ENCODE measurements at places on chromosomes 6 and 20. TPM values are rescaled to one million over a fixed set of nuclear protein-coding genes. Genes with fewer than 3 reads are reported as not detected.
A peak's percentile ranks its signal among the peaks of the same experiment; 100 is the strongest.

DNA sequence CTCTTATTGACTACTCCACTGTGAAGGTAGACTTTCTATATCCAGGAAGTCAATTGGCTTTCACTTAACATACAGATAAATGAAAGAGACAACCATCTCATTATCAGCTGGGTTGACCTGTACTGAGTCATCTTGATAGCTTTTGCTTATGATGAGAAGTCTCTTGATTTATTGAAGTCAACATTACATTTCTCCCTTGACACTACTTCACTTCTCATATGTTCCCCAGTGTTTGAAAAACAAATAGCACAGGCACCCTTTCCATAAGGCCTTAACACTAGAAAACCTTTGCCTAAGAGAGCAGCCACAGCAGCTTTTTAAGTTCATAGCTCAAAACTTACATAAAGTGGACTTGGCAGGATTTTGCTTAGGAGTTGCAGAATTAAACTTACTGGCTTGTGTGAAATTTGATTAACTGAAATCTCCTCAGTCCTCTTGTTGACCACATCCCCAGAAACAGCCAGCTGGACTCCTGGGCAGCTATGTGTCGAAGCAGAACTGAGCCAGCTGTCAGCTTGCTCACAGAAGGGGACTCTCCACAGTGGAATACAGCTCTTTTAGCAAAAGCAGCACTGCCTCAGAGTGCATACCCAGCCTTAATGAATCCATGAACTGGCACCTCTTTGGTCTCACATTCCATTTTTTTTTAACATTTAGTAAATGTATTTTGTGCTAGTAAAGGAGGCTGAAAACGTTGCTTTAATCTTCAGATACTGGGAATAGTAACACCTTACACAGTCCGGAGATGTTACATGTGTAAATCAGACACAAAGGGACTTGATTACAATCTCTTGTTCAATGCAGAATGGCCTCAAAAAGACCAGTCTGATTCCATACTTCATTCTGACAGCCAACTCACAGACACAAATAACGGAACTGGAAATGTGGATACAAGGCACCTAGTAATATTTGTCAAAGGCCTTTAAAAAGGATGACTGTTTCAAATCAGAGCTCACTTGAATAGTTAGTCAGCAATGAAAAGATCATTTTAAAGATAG is 1532.7 kb downstream of the HACE1 start:
- no peak for DNase-seq

Gene PLAGL1
- polyA plus RNA-seq = 7.7 TPM

GRCh38 chr6:114195631-114196403 is 147.0 kb downstream of the HS3ST5 start:
- DNase-seq = no peak

DNA sequence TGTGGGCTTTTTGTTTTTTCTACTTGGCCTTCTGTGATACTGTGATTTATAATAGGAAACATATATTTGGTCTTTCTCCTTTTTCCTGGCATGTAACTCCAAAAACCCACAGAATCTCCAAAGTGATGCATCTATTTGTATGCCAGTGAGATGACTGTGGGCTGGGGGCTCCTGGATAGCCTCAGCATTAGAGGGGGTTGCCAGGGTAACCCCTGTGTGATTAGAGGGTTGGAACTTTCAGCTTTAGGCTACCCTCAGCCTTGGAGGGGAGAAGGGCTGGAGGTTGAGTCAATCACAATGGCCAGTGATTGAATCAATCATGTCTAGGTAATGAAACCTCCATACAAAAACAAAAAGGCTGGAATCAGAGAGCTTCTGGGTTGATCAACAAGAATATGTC is 10.6 kb upstream of the SFT2D1 start:
- no peak for DNase-seq

- no peak for DNase-seq
Observed at GRCh38 chr20:33909331-33909921, 84.3 kb upstream of the RALY start.

DNA sequence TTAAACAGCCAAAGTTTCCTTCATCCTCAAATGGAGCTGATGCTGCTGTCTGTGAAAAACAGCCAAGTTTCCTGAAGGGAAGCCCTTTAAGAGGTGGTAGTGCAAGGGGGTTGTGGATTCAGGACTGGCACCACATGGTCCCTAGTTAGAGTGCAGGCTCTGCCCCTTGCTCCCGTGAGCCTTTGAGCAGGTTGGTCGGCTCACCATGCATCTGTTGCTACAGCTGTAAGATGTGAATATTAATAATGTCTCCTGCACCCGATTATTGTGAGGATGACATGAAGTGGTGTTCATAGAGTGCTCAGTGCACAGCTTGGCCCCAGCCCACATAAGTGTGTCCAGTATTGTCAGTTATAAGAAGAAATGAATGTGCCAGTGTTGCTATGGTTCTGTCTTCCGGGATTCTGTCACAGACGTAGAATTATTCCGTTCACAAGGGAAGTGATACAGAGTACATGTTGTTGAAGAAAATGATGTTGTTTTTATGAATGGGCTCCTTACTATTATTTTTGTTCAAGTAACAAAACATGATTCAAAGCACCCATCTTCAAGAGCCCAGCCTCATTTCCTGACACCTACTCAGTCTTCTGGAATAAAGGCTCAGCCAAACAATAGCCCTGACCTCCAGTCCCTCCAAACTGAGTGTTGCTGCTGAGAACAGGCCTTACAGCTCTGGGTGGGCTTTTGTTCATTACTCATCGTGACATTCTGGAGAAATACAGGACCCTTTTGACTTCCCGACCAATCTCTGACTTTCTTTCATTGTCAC is 2.9 kb upstream of the PKIG start:
- no peak for DNase-seq

DNA sequence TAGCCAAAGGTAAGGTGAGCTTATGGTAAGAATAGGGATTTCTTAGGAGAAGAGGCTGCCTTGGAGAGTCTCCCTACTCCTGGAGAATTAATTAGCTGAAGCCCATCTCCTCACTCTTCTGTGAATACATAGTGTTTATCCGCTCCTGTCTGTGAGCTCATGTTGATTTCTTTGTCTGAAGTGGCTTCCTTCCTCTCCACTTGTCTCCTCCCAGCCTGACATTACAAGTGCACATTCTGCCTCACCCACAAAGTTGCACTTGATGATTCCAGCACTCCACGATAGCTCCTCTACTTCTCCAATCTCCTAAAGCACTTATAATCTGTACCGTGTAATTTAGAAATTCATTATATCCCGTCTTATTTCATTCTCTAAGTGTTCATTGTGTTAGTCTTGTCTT is 287.2 kb downstream of the QKI start:
- no peak for DNase-seq

DNA sequence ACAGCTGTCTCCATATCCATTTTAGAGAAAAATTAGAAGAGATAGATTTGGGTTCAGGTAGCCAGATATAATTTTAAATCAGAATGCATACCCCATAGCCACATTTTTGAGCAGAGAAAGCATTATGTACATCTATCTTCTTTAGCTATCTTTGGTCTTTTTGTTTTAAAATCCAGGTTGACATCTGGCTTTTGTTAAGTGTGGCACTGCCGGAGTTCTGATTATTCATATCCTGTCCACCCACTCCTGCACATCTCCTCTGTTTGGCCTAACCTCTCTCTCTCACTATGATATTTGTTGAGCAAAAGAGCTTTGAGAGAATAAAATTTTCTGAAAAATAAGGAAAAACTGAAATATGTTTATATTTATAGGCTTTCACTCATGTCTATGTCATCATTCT is 189.7 kb downstream of the PACRG start:
- DNase-seq = no peak

- no peak for DNase-seq
Observed at GRCh38 chr6:151059612-151060095, 180.1 kb upstream of the AKAP12 start.

GRCh38 chr20:61166324-61166723 is 85.7 kb upstream of the CDH4 start:
- DNase-seq = no peak

Gene GPX5
- polyA plus RNA-seq = not detected

DNA sequence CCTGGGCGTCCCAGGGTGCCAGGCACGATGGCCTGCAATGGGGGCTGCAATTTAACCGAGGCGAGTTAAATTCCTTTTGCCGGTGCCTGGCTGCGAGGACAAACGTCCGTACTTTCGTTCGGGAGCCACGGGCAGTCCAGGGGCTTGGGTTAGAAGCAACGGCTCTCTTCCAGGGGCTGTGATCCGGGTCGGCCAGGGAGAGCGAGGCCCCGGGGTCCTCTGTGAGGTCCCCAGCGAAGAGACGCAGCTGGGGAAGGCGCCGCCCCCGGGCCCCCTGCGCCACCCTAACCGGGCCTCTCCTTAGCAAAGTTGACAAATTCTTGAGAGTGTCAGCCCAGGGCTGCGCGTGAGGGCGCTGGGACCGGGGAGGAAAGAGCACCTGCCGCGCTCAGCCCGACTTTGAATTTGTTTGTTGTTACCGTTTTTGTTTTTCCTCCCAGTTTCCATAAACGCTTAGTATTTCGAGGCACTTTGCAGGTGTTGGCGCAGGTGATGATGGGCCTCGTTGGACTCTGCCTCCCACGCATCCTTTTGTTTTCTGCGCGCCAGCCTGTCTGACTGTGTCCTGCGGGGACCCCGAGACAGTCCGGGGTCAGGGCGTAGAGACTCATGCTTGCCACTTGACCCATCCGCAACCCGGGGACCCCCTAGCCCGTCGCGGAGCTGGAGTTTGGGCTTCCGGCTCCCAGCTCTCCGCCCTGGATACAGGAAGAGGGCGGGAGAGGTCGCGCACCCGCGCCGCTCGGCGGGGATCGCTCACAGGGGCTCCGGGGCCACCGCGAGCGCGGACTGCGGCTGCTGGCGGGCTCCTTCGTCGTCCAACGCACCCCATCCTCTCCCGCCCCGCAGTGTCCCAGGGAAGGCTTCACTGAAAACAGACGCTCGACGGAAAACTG is 5.8 kb downstream of the OLIG3 start:
- DNase-seq = no peak

DNA sequence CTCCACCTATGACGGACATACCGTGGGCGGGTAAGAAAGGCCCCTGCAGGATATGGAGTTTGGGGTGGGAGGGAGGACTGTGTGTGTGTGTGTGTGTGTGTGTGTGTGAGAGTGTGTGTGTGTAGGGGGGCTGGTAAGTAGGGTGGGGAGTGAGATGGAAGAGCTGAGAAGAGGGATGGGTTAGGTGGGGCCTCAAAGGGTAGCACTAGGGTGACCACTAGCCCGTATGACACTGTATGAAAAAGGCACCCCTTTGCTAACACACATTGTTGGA is 7.1 kb downstream of the DDR1 start:
- DNase-seq = no peak

DNA sequence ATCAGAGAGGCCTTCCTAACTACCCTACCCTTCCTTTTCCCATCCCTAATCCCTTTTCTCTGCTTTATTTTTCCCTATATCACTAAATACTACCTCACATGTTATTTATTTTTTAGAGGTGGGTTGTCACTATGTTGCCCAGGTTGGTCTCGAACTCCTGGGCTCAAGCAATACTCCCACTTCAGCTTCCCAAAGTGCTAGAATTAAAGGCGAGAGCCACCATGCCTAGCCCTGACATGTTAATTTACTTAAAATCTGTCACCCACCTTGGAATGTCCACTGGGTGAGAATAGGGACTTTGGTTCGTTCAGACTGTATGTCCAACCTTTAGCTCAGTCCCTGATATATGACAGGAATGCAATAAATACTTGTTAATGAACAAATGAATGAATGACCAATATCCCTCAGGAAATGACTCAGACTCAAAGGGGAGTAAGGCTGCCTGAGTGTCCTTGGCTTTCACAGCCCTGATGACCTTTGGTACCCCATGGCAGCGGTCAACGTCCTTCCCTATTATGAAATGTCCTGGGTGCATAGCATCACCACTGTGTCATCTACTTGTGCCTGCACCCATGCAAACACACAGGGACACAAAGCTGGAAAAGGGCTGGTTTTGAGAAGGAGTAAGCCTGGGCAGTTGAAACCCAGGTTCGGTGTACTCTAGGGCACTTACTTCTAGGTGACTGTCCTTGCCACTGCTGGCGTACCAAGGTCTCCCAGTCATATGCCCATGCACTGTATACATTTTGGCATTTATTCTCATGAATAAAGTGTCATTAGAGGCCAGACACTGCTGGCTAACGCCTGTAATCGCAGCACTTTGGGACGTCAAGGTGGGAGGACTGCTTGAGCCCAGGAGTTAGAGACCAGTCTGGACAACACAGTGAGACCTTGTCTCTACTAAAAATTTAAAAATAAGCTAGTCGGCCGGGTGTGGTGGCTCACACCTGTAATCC is 26.5 kb downstream of the BCL2L1 start:
- DNase-seq = no peak

DNA sequence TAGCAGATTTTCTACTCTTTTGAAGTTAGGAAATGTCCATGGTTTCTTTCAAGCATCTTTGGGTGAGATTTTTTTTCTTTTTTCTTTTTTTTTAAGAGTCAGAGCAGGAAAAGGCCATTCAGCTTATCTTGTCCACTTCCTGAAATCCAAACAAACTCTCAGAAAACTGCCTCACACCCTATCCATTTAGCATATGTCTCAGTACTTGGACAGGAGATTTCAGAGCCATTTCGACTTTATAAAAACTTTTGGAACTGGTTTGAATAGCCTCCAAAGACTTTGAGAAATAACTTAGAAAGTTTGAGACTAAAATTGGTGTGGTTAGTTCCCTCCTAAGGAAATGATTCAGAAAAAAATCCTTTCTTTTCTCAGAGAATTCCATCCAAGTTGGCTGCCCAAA is 125.1 kb downstream of the MYLK4 start:
- DNase-seq = no peak

DNA sequence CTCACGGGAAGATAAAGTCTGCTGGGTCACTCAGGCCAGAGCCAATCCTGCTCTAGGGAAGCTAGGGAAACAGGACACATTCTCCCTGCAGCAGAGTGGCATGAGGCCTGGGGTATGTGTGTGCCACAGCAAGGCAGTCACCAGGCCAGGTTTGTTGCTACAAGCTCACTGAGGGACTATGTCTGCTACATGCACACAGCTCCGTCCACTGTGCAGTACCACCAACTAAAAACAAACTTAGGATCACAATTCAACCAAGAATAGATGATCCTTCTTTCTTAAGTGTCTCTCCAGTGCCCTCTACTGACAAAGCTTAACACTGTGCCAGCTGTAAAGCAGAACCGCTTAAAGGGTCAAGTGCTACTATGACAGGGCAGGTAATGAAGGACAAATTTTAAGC is 192.5 kb downstream of the PTPRK start:
- no peak for DNase-seq

- peak; percentile 30 for DNase-seq
Observed at GRCh38 chr6:11538052-11538818, 686 bp downstream of the TMEM170B start.

DNA sequence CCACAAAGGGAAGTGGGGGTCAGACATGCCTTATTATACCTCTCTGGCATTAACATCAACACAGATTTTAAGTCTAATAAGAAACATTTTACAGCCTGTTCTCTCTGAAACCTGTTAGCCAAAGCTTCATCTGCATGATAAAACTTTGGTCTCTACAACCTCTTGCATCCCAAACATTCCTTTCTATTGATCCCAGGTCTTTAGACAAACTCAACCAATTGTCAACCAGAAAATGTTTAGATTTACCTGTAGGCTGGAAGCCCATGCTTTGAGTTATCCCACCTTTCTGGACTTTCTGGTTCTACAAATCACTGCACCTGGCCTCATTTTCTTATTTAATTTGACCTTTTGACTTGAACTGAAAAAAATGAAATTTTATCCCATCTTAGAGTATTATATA is 20.8 kb downstream of the MCM8 start:
- no peak for DNase-seq

Gene TRPC4AP
- 42.7 TPM for polyA plus RNA-seq

- DNase-seq = no peak
Observed at GRCh38 chr6:2132916-2133315, 112.5 kb downstream of the GMDS start.

- DNase-seq = no peak
Observed at GRCh38 chr6:3627501-3627900, 124.0 kb downstream of the PXDC1 start.
